ENCODE measurements at places on chromosomes 2 and 18. TPM values are rescaled to one million over a fixed set of nuclear protein-coding genes. Genes with fewer than 3 reads are reported as not detected.
A peak's percentile ranks its signal among the peaks of the same experiment; 100 is the strongest.

GRCh38 chr2:6325616-6326015 lies 540.1 kb downstream of the CMPK2 start:
- no peak overlapping the region for H3K4me3 ChIP-seq
- H3K4me1 ChIP-seq: no peaks in the 10 kb centered on the region
- H3K36me3 ChIP-seq: no peaks in the 10 kb centered on the region
- no peaks in the 10 kb centered on the region for H3K27me3 ChIP-seq
- no peak for DNase-seq

The LAMA3 gene
- 139 TPM for total RNA-seq

DNA sequence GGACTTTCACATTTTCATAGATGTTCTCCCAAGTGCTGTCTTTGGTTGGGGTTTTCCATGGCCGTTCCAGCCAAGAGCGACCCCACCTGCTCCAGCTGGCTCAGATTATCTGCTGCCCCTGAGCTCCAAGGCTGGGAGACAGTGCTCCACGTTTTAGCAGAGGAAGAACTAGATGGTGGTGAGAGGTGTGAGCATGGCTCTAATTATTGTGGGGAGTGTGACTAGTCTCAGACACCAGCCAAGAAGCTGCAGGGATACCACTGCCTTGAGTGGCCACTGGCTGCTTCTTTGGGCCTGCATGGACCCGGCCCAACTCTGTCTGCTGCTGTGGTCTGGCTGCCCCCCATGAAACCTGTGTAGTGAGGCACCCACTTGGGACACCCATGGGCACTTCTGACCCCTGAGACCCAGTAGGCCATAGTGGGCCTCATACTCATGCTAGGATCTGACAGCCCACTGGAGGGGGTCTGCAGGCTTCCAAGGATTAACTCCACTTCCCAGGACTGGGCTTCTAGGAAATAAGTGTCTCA lies 2.8 kb upstream of the NCL start:
- DNase-seq: no peak
- no peak overlapping the region for H3K27ac ChIP-seq
- no peaks in the 10 kb centered on the region for H3K27me3 ChIP-seq
- peaks cover 19% of the 10 kb centered on the region for H3K4me1 ChIP-seq

The TMEM169 gene
- total RNA-seq: 1.4 TPM

The LOXHD1 gene
- 2.7 TPM for total RNA-seq

The NCKAP5 gene
- 40.8 TPM for total RNA-seq

The CDH20 gene
- 0.35 TPM for total RNA-seq

DNA sequence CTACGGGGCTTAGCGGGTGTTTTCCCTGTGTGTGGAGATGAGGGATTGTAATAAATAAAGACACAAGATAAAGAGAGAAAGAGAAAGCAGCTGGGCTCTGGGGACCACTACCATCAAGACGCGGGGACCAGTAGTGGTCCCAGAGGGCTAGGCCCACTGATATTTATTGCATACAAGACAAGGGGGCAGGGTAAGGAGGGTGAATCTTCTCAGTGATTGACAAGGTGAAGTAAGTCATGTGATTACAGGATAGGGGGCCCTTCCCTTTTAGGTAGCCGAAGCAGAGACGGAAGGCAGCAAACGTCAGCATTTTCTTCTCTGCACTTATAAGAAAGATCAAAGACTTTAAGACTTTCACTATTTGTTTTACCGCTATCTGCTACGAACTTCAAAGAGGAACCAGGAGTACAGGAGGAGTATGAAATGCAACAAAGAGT lies 4.5 kb upstream of the GAL3ST2 start:
- no peaks in the 10 kb centered on the region for H3K36me3 ChIP-seq
- DNase-seq: no peak
- H3K27me3 ChIP-seq: peaks cover 8% of the 10 kb centered on the region
- no peak overlapping the region for H3K4me3 ChIP-seq
- no peak overlapping the region for H3K27ac ChIP-seq
- H3K4me1 ChIP-seq: peaks cover 12% of the 10 kb centered on the region

The NT5C1B gene
- not detected for total RNA-seq

The KLHL30 gene
- 0.90 TPM for total RNA-seq

DNA sequence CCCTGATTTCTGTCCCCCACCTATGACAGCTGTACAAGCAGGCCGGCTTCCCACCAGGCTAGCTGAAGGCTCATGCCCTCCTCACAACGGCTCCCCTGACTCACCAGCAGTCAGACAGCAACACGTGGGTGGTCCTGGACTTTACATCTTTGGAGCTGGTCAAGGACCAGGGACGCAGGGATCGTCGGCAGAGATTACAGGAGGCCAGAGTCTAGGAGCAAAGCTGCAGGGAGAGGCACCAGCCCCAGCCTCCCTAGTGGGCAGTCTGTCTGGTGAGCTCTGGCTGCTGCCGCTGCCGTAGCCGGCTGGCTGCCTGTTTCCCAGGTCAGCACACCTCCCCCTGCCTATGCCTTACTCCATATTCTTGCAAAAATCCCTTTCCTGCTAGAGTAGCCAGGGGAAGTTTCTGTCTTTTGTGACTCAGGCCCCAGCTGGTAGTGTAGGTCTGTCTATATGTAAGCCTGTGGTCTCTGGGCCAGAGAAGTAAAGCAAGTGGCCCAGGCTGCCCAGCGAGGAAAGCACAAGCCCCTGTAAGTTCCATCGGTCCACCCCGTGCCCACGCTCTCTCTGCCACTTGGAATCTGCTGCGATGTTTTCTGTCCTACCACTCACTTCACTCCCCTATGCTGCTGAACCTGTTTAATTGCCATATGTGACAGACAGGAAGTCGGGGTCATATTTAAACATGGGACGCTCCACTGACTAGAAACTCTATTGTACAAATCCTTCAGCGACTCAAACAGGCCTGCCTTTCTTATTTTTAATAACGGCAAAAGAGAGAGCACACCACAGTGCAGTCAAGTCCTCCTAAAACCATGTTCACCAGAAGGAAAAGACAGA lies 2.4 kb upstream of the ARHGEF4 start:
- H3K27me3 ChIP-seq: peaks cover 53% of the 10 kb centered on the region
- H3K27ac ChIP-seq: no peak overlapping the region
- H3K36me3 ChIP-seq: no peaks in the 10 kb centered on the region
- DNase-seq: peak; percentile 46
- no peak overlapping the region for H3K4me3 ChIP-seq

- H3K27me3 ChIP-seq: no peaks in the 10 kb centered on the region
- no peak overlapping the region for H3K4me3 ChIP-seq
- H3K27ac ChIP-seq: no peak overlapping the region
- no peaks in the 10 kb centered on the region for H3K36me3 ChIP-seq
Measured at GRCh38 chr2:105917688-105918087, 173.0 kb downstream of the NCK2 start.

DNA sequence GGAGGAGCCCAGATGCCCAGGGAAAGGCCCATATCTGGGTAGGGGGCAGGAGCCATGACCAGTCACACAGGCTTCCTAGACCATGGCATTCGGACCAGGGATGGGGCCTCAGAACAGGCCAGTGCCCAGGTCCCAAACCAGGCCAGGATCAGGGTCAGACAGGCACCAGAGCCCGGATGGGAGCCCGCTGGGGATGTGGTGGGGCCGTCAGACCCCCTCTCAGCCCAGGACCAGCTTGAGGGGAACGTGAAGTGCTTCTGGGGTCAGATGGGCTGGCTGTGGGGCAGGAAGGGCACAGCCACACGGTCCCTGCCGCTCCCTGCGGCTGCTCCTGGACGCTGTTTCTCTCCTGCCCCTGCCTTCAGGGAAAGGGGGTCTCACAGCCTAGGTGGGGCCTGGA lies 39.1 kb downstream of the SNED1 start:
- no peak overlapping the region for H3K27ac ChIP-seq
- H3K27me3 ChIP-seq: no peaks in the 10 kb centered on the region
- H3K4me3 ChIP-seq: no peak overlapping the region

GRCh38 chr18:32019251-32019948 lies 775 bp downstream of the RNF125 start:
- H3K27ac ChIP-seq: peak overlapping the region; percentile 85
- peak overlapping the region; percentile 68 for H3K4me3 ChIP-seq
- DNase-seq: peak; percentile 74
- peaks cover 7% of the 10 kb centered on the region for H3K4me1 ChIP-seq
- no peaks in the 10 kb centered on the region for H3K36me3 ChIP-seq
- no peaks in the 10 kb centered on the region for H3K27me3 ChIP-seq

- DNase-seq: no peak
- H3K36me3 ChIP-seq: no peaks in the 10 kb centered on the region
- H3K27me3 ChIP-seq: no peaks in the 10 kb centered on the region
- no peak overlapping the region for H3K27ac ChIP-seq
Measured at GRCh38 chr2:58289029-58289428, 47.9 kb upstream of the FANCL start.

GRCh38 chr18:67211646-67212045 lies 304.9 kb downstream of the DSEL start:
- DNase-seq: no peak
- no peak overlapping the region for H3K4me3 ChIP-seq
- no peaks in the 10 kb centered on the region for H3K4me1 ChIP-seq
- H3K27ac ChIP-seq: no peak overlapping the region

DNA sequence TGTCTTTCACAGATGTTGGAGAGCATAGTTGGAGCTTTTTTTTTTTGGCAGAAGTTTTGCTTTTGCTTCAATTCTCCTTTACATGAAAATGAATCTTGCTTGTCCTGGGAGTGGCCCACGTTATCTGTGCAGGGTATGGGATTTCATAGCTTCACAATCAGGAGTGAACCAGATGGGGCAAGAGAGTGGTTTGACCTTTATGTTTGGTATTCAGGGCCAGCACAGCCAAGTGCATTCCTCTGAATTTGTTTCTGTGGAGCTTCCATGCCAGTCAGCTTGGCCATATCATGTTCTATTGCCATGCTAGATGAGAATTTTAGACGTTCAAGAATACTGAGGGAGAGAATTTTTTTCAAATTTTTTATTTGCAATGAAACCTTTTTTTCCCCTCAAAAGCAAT lies 116.6 kb downstream of the PRPF40A start:
- DNase-seq: no peak
- H3K4me3 ChIP-seq: no peak overlapping the region
- H3K27me3 ChIP-seq: no peaks in the 10 kb centered on the region
- H3K36me3 ChIP-seq: no peaks in the 10 kb centered on the region
- H3K27ac ChIP-seq: no peak overlapping the region
- no peaks in the 10 kb centered on the region for H3K4me1 ChIP-seq

The POTEJ gene
- not detected for total RNA-seq

GRCh38 chr2:235549735-235550377 lies 56.0 kb downstream of the AGAP1 start:
- H3K27ac ChIP-seq: no peak overlapping the region
- H3K4me3 ChIP-seq: no peak overlapping the region
- peak; percentile 36 for DNase-seq
- peaks cover 29% of the 10 kb centered on the region for H3K4me1 ChIP-seq
- H3K27me3 ChIP-seq: no peaks in the 10 kb centered on the region
- no peaks in the 10 kb centered on the region for H3K36me3 ChIP-seq

The EGR4 gene
- not detected for total RNA-seq

DNA sequence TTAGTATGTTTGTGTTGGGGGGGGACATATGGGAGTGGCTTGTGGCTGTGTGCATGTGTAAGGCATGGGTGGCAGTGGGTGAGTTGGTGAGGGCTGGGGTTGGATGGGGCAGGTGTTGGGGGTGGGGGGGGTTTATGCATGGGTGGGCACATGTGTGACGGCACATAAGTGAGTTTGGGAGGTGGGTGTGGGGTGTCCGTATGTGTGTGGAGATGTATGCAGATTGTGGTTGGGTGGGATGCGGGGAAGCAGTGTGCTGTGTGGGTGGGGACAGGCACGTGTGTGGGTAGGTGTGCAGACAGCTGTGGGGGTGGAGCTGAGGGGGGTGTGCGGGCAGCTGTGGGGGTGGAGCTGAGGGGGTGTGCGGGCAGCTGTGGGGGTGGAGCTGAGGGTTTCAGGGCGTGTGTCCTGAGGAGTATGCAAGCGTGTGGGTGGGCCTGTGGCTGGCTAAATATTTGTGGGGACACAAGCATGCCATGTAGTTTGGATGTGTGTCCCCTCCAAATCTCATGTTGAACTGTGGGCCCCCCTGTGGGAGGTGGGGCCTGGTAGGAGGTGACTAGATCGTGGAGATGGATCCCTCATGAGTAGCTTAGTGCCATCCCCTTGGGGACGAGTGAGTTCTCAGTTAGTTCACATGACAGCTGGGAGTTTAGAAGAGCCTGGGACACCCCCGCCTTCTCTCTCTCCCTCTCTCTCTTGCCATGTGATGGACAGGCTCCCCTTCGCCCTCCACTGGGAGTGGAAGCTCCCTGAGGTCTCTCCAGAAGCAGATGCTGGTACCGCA lies 59.4 kb downstream of the ANKMY1 start:
- H3K36me3 ChIP-seq: peaks cover 13% of the 10 kb centered on the region
- no peak overlapping the region for H3K27ac ChIP-seq
- DNase-seq: peak; percentile 41
- H3K4me3 ChIP-seq: no peak overlapping the region
- no peaks in the 10 kb centered on the region for H3K27me3 ChIP-seq
- no peaks in the 10 kb centered on the region for H3K4me1 ChIP-seq

The SERPINB13 gene
- not detected for total RNA-seq

The CD8B2 gene
- total RNA-seq: not detected

- H3K27ac ChIP-seq: no peak overlapping the region
- no peak for DNase-seq
- H3K27me3 ChIP-seq: peaks cover 29% of the 10 kb centered on the region
- H3K4me3 ChIP-seq: no peak overlapping the region
- H3K4me1 ChIP-seq: peaks cover 32% of the 10 kb centered on the region
Measured at GRCh38 chr2:202038471-202039277, 5.0 kb downstream of the FZD7 start.

DNA sequence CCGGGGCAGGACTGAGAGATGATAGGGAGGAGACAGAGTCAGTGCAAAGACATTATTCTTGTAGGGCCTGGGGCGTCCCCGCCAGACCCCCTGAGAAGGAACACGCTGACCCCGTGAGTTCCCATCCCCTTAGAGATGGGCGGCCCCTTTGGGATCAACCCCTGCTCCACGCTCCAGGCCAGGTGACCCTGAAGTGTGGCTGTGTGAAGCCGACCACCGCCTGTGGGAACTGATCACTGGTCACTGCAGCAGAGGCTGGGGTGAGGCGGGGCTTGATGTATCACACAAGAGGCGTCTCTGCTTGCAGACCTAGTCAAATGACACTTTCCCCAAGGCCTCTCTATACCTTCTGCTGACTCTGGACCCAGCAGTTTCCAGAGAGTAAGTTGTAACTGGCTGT lies 157.4 kb upstream of the TWIST2 start:
- H3K27ac ChIP-seq: no peak overlapping the region
- H3K36me3 ChIP-seq: no peaks in the 10 kb centered on the region
- no peaks in the 10 kb centered on the region for H3K27me3 ChIP-seq
- no peak overlapping the region for H3K4me3 ChIP-seq
- no peaks in the 10 kb centered on the region for H3K4me1 ChIP-seq

DNA sequence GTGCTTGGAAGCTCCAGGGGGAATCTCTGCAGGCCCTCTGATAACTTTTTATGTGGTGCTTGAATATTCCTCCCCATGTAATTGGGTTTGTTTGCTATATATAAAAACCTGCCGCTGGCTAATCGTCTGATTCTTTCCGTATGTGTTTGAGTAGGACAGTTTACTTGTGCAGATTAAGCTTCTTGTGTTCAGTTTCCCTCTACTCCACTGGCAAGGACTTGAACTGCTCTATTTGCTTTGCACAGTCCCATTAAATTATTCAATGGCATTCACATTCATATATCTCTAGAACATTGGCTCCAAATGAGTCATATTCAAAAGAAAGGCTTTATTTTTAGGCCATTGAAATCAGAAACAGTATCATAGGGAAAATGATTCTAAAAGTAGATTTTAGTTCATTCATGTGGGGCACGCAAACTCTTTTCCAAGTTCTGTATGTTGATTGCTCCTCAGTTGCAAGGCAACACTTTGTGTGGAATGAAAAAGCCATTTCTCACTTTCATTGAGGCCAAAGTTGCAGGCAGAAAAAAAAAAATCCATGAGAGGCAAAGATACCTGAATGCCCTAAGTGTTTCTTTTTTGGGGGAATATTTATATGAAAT lies 1682.3 kb upstream of the PIK3C3 start:
- H3K4me3 ChIP-seq: no peak overlapping the region
- H3K27ac ChIP-seq: no peak overlapping the region
- DNase-seq: no peak
- H3K36me3 ChIP-seq: no peaks in the 10 kb centered on the region

Data from upper lobe of right lung (tissue), 1 donor.